ENCODE measurements at places on chromosomes 7 and 10. TPM values are rescaled to one million over a fixed set of nuclear protein-coding genes. Genes with fewer than 3 reads are reported as not detected.

Gene ZNF746
- polyA plus RNA-seq = 8.4 TPM

Gene DDC
- not detected for polyA plus RNA-seq

Gene HOXA6
- 1.8 TPM for polyA plus RNA-seq

Gene MRPL43
- 142 TPM for polyA plus RNA-seq

Gene ZNF467
- polyA plus RNA-seq = 0.77 TPM

Gene NUTM2D
- 1.8 TPM for polyA plus RNA-seq

Gene MRPS17
- 9.9 TPM for polyA plus RNA-seq

Gene MPP7
- polyA plus RNA-seq = 0.39 TPM

Gene NPSR1
- not detected for polyA plus RNA-seq

Gene SAMD9
- polyA plus RNA-seq = 1.9 TPM

Gene LHFPL3
- not detected for polyA plus RNA-seq

Gene NUDT13
- 1.3 TPM for polyA plus RNA-seq

Gene PDZD7
- polyA plus RNA-seq = 1.5 TPM

Gene C7orf33
- polyA plus RNA-seq = not detected

Gene LRMDA
- 0.07 TPM for polyA plus RNA-seq

Gene IRF5
- polyA plus RNA-seq = 0.14 TPM

Gene SMARCD3
- polyA plus RNA-seq = 43.8 TPM

Gene AMPH
- polyA plus RNA-seq = 4.0 TPM

Gene MLXIPL
- not detected for polyA plus RNA-seq

Gene CRHR2
- not detected for polyA plus RNA-seq

Gene NXPH1
- polyA plus RNA-seq = not detected

Gene CD36
- polyA plus RNA-seq = 0.19 TPM

Gene ZNF488
- polyA plus RNA-seq = 0.14 TPM

Gene KCND2
- not detected for polyA plus RNA-seq

Gene FOXI2
- not detected for polyA plus RNA-seq

Gene PCLO
- 0.05 TPM for polyA plus RNA-seq
